ENCODE measurements at places on chromosomes 3 and 15.

DNA sequence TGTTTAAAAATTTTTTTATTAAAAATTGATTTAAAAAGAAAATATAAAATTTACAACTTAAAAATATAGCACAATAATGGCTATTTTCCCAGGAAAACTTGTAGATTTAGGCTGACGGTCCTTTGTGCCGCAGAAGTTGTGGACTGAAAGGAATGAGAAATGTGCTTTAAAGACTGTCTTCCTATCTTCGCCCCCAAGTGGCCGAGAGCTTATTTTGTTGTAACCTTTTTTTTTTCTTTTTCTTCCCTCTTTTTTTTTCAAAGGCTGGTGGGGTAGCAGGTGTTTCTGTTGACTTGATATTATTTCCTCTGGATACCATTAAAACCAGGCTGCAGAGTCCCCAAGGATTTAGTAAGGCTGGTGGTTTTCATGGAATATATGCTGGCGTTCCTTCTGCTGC is 15.5 kb downstream of the SLC25A26 start:
- no peak for DNase-seq

GRCh38 chr15:59999612-60000112 is 4.4 kb upstream of the FOXB1 start:
- no peak for DNase-seq

GRCh38 chr3:116408473-116408872 is 36.8 kb downstream of the LSAMP start:
- no peak for DNase-seq

DNA sequence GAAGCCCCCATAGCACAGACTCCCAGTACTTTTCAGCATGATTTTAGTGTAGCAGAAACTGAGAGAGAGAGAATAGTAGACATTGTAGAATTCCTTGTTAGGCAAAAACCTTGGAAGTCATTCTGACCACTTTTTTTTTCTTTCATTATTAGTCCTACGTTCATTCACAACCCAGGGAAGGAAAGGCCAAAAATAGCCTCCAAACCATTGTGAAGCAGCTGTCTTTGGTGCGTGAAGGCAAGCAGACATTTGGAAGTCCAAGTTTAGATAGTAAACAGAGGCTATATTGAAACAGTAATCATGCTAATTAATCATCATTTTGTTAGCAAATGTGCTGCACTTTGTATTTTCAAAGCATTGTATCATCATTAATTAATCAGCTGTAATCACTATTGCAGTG is 34.5 kb downstream of the CCDC54 start:
- no peak for DNase-seq

DNA sequence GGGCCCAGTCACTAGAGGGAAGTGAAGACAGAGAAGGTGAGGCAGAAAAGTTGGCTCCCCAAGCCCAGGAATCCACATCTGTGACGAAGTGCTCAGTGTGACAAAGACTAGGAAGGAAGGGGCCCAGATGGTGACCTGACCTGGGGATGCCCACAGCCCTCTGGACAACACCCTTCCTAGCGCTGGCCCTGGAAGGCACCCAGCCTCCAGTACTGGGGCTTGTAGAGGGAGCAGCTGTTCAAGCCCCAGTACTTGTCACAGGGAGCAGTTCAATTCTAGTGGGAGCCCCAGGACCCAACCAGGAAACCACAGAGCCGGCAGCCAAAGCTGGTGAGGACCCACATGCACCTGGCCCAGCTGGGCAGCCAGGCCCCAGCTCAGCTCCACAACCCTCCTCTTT is 190.8 kb downstream of the XXYLT1 start:
- DNase-seq = no peak

DNA sequence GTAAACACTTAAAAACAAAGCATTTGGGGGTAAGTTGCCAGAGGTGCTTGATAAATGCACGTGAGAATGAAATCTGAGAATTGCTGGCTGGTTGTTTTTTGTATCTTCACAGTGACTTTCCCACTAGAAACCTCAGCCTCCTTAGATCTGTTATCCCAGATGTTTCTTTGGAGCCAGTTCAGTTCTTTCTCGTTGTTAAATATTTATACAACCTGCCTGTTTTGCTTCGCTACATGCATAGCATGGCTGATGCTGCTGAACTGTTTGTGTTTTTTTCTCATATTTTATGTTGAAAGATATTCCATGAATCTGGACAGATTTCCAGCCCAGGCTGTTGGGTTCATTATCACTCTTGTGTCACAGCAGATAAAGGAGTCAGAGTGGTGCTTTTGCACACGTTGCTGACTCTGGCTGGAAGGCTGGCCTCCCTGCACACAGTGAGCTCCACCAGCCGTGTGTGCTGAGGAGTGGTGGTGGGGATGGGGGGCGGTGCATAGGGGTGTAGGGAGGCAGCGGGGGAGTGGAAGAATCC is 80.2 kb downstream of the ARNT2 start:
- no peak for DNase-seq

DNA sequence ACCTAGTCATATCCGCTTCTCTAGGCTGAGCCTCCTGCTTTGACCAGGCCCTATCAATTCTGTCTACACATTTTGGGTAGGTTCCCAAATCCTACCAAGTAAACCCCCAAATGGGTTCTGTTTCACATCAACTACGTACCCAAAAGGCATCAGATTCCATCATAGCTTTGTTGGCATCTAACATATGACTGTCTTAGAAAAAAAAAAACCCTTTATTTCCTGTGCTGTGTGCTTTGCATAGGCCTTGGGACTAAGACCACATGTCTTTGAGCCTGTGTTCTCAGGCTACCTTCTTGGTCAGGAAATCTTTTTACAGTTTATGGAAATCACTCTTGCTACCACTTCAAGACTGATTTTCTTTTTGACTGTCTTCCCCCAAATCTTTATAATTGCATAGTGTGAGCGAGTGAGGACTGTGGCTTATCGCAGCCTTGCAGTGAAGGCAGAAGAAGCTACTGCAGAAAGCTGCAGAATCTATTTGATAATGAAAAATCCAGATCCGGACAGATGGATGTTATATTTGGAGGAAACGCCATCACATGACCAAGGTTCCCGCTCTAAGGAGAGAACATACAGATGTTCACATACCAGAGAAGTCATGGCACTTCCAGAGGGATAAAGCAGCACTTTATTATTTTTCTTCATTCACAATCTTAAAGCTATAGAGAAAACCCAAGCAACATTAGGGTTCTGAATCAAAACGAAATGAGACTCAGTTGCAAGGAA is 111.2 kb downstream of the EOMES start:
- DNase-seq = no peak

DNA sequence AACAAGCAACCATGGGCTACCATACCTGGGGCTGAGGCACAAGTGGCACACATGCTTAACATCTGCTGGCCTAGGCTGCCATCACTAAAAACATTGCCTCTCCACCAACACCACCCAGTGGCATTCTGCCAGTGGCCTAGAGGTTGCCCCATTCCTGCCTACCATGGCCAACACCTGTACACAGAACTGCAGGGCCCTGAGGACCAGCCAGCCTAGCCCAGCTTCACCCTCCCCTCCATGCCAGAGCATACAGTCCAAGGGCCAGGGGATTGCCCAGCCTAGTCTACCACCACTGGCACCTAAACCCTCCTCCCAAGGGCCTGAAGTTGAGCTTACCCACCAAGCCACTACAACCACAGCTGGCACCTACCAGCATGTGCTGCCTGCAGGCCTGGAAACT is 35.3 kb downstream of the NEK10 start:
- no peak for DNase-seq

DNA sequence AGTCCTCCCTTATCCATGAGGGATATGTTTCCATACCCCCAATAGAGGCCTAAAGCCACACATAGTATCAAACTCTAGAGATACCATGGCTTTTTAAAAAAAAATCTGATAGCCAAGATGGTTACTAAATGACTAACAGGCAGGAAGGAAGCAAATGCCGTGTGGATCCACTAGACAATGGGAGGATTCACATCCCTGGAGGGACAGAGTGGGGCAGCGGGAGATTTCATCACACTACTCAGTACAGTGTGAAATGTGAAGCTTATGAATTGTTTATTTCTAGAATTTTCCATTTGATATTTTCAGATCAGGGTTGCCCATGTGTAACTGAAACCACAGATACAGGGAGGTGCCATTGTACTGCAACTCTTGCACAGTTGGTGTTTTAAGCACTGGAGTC is 826.6 kb downstream of the SQOR start:
- no peak for DNase-seq

GRCh38 chr3:58175187-58175436 is 35.7 kb downstream of the DNASE1L3 start:
- no peak for DNase-seq

DNA sequence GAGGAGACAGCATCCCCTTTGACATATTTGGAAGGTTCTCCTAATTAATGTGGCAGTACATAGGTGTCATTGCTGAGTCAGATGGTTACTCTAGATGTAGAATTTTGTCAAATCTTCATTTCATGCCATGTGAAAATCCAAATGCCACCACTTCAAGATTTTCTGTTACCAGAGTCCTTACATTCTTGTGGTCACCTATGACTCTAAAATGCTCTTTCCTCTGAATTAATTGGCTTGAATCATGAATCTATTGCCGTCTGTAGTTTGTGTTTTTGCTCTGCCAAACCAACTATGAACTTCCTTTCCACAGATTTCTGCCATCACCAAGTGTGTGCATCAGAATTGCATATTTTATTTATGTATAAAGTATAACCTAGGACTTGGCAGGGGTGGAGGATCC is 269.4 kb upstream of the ZPLD1 start:
- no peak for DNase-seq

GRCh38 chr3:114378760-114379159 is 84.9 kb downstream of the TIGIT start:
- DNase-seq = no peak

- DNase-seq = peak; percentile 32
Measured at GRCh38 chr3:94069194-94069813, 6.4 kb downstream of the NSUN3 start.

DNA sequence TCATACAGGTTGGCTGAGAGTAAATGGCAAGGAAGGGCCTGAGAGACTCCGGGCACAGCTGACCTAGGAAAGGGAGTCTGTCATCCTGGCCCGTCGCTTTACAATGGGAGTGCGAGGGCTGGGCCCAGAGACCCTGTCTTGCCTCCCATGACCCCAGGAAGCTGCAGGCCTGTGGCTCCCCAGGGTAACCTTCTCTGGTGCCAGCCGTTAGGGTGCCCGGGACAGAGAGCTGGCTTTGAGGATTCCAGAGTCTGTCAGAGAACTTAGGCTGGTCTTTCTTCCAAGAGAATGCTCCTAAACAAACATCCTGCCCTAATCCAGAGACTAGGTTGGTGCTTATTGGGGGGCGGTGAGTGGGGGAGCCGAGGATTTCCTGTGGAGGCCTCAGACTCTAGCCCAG is 18.5 kb downstream of the ZNF710 start:
- DNase-seq = no peak

DNA sequence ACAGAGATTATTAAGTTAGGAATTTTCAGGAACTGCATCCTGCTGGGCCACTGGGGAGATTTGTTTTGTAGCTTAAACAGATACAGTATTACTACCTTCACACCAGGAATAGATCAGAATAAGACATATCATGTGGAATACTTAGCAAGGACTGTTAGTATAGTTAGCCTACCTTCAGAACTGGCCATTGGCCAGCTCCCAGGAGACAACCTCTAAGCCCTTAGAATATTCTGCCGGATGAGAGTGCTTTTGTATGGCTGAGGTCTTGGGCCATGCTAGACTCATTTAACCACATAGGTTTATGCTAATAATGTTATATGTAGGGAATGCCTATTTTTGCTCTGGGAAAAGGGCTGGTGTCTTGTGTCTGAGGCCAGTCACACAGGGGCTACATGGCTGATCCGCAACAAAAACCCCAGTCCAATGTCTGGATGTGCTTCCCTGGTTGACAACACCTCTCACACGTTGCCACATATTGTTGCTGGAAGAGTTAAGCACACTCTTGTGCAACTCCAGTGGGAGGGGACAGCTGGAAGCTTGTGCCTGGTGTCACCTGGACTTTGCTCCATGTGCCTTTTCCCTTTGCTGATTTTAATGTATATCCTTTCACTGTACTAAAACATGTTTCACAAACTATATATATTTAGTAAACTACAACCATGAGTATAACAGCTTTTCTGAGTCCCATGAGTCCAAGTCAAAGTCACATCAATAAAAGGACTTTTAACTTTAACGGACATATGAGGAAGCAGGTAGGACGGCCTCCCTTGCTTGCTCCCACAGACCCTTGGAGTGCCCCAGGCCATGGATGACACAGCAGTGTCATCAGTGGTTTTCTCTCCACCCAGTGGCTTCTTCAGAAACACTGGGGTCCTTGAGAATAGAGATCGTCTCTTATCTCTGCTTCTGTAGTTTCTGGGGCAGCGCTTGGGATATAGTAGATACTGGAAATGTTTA is 118.0 kb upstream of the C3orf80 start:
- no peak for DNase-seq

GRCh38 chr3:102200126-102200525 is 234.7 kb upstream of the ZPLD1 start:
- no peak for DNase-seq

- DNase-seq = no peak
Measured at GRCh38 chr3:178532476-178532875, 3.8 kb upstream of the KCNMB2 start.

DNA sequence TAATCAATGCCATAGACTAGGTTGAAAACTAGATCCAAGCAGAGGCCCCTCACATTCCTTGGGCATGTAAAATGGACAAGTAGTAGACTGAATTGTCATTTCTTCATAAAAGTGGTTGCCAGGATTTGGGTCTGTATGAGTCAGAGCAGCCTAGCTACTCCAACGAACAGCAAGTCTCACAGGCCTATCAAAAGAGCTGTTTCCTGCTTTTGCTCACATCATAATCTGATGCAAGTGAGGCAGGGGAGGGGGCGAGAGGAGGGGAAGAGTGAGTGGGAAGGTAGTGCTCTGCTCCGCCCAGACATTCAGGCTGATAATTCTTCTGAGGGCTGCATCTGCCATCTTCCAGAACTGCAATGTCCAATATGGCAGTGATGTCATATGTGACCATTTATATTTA is 228.9 kb upstream of the PRICKLE2 start:
- DNase-seq = no peak

GRCh38 chr15:86411916-86412315 is 332.2 kb downstream of the AGBL1 start:
- no peak for DNase-seq

DNA sequence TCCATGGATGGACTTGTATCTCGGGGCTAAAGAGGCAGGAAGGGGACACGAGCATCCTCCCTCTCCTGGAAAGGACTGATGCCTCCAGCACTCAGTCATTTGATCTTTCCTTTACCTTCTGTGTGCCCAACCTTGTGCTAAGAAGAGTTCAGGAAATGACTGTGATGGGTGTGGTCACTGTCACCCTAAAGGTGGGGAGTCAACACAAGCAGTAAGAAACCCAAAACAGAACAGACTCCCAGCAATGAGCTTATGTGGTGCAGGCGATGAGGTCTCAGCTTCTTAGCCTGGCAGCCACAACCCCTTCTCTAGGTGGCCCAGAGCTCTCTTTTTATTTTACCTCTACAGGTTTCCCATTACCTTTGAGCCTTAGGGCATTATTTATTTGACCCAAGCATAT is 3.8 kb downstream of the MPI start:
- DNase-seq = no peak

- no peak for DNase-seq
Measured at GRCh38 chr3:124636101-124636862, 94.0 kb upstream of the UMPS start.

- peak; percentile 18 for DNase-seq
Measured at GRCh38 chr15:42092398-42093318, 1.7 kb downstream of the PLA2G4D start.
